Tibial nerve (tissue), 4 donors: ENCODE measurements at places on chromosomes 1 and 21.

- DNase-seq: no peak
These were observed 67.0 kb upstream of the LBR start for GRCh38 chr1:225494789-225495359.

GRCh38 chr1:90558754-90559378 lies 158.2 kb downstream of the BARHL2 start:
- no peak for DNase-seq

DNA sequence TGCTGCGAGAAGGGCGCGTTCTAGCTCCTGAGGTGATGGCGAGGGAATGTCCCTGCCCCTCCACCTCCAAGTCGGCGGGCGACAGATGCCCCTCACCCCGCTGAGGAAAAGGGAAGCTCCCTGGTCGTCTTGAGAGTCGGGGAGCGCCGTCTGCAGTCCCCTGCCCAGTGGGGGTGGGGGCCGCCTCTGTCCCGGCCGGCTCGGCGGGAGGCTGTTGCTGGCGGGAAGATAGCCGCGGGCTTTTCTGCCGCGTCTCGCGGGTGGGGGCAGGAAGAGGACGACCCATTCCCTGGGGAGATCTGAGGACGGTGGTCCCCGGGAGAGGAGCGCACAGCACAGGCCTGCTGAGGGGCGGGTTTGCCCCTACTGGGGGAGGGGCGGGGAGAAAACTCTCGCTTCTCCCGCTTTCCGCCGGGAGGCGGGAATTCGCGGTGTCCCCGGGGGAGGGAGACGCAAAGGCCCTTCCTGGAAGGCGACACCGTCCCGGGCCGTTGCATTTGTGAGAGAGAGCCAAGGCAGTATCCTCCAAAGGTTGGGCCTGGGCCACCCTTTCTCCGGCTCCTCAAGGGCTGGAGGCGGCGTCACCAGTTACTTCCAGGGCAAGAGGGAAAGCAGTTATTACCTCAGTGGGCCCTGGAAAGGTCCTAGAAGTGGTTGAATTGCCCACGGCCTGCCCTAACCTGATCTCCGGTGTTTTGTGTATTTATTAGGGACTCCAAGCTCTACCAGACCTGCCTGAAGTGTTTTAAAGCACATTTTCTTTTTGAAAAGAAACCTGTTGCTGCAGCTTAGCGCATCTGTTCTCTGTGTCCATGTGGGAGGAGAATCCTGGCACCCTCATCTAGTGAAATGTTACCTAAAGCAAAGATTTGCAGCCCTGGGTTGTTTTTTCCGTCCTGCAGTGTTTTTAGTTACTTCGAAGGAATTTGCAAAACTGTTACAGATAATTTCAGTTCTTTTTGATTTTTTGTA lies 648 bp downstream of the S100PBP start:
- peak; percentile 46 for DNase-seq

DNA sequence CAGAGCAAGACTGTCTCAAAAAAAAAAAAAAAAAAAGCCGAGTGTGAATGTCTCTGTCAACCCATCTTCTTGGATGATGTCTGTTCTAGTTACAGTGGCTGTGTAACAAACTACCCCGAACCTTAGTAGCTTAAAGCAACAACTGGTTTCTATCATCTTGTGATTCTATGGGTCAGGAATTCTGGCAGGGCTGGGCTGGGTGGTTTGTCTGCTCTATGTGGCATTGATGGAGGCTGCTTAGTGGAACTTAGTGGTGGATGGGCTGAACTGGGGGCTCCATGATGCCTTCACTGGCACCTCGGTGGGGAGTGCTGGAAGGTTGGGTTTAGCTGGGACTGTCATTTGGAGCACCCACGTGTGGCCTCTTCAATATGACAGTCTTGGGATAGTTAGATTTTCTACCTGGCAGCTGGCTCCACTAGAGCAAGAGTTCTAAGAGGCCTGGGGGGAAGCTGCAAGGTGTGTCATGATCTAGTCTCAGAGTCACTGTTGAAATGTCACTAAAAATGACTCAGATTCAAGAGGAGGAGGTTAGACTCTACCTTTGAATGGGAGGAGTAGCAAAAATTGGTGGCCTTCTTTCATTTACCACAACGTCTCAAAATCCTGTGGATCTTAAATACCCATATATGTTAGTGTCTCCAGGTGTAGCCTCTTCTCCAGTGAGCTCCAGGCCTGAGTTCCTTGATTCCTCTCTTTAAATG lies 18.6 kb downstream of the ACOT11 start:
- DNase-seq: no peak

GRCh38 chr1:63888984-63889383 lies 115.2 kb downstream of the ROR1 start:
- no peak for DNase-seq

DNA sequence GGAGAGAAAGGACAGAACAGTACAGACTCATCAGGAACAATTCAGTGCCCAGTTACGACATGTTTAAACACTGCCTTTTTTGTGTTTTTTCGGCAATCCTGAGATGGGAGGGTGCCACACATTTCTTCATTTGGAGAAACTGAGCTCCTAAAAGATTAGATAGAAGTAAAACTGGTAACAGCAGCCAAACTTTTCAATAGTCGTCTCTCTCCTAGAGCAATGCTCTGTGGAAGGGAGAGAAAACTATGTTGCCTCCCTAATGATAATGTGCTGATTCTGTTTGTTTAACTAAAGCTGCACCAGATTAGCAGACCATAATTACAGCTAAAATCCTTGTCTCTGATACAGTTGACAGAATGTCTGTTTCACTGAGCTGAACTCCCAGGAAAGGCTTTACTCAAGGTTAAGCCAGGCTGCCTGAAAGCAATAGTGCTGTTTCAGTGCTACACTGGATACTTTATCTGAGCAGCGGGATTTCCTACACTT lies 76.2 kb upstream of the CXADR start:
- DNase-seq: no peak

GRCh38 chr1:223419561-223419960 lies 26.3 kb downstream of the CCDC185 start:
- no peak for DNase-seq

- DNase-seq: no peak
These were observed 8.0 kb downstream of the CTNNBIP1 start for GRCh38 chr1:9902060-9902452.

- no peak for DNase-seq
These were observed 51.7 kb downstream of the PAX7 start for GRCh38 chr1:18682375-18682774.

DNA sequence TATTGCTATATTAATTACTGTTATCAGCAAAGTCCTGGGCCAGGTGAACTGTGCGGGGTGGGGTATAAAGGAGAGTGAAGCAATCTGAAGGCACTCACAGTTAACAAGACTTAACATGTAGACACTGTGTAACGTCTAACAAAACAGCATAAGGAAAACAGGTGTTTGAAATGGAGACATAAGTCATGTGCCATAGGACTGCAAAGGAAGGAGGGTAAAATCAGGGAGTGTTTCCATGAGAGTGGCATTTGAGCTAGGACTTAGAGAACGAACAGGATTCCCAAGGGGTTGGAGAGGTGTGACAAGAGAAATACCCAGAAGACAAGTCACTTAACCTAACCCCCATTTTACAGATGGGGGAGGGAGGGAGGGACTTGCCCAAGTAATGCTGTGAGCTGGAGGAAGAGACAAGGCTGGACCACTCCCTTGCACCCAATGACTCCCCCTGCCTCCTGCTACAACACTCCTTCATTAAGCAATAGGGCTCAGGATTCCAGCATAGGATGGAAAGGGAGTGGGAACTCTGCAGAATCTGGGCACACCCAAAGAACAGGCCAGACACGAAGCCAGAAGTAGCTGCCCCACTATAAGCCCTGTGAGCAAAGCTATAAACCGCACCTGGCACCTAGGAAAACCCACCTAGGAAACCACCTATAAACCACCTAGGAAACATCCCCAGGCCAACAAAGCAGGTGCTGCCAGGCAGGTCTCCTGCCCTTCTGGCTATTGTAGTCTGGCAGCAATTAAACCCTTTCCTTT lies 6.6 kb downstream of the PEF1 start:
- no peak for DNase-seq
